ENCODE measurements at places on chromosomes 4 and X. TPM values are rescaled to one million over a fixed set of nuclear protein-coding genes. Genes with fewer than 3 reads are reported as not detected.

CLDN22 gene
- not detected for polyA plus RNA-seq

KLB gene
- 0.09 TPM for polyA plus RNA-seq

GSPT2 gene
- polyA plus RNA-seq, result 13.9 TPM

OPHN1 gene
- not detected for polyA plus RNA-seq

ART3 gene
- polyA plus RNA-seq, result not detected

ZDHHC15 gene
- 0.15 TPM for polyA plus RNA-seq

HSPA4L gene
- 39.7 TPM for polyA plus RNA-seq

USP17L25 gene
- not detected for polyA plus RNA-seq

NAP1L2 gene
- 1.5 TPM for polyA plus RNA-seq

ARHGAP24 gene
- polyA plus RNA-seq, result 0.70 TPM

ZNF141 gene
- 10.8 TPM for polyA plus RNA-seq

CENPI gene
- 16.1 TPM for polyA plus RNA-seq

SLC49A3 gene
- polyA plus RNA-seq, result not detected

MAGEC2 gene
- not detected for polyA plus RNA-seq

USP17L11 gene
- 0.57 TPM for polyA plus RNA-seq

SRPX2 gene
- polyA plus RNA-seq, result not detected

TAPT1 gene
- polyA plus RNA-seq, result 7.6 TPM

PDGFRA gene
- 0.24 TPM for polyA plus RNA-seq

CEP135 gene
- 7.3 TPM for polyA plus RNA-seq

RIPPLY1 gene
- not detected for polyA plus RNA-seq

SLC9B1 gene
- polyA plus RNA-seq, result 1.8 TPM

SYNPO2 gene
- 0.11 TPM for polyA plus RNA-seq

TMEM187 gene
- 4.2 TPM for polyA plus RNA-seq

EPGN gene
- not detected for polyA plus RNA-seq

VEGFC gene
- polyA plus RNA-seq, result not detected

RBMXL3 gene
- not detected for polyA plus RNA-seq

CEP44 gene
- polyA plus RNA-seq, result 16.4 TPM

C1QTNF7 gene
- polyA plus RNA-seq, result not detected

VCX2 gene
- not detected for polyA plus RNA-seq
